Stimulated activated CD4-positive, alpha-beta T cell treated with anti-CD3 and anti-CD28 coated beads, Interleukin-12 subunit alpha, Interleukin-12 subunit beta, amount 100 ng/mL, for 48 hours (primary cell): ENCODE measurements at places on chromosomes 5 and 9.

DNA sequence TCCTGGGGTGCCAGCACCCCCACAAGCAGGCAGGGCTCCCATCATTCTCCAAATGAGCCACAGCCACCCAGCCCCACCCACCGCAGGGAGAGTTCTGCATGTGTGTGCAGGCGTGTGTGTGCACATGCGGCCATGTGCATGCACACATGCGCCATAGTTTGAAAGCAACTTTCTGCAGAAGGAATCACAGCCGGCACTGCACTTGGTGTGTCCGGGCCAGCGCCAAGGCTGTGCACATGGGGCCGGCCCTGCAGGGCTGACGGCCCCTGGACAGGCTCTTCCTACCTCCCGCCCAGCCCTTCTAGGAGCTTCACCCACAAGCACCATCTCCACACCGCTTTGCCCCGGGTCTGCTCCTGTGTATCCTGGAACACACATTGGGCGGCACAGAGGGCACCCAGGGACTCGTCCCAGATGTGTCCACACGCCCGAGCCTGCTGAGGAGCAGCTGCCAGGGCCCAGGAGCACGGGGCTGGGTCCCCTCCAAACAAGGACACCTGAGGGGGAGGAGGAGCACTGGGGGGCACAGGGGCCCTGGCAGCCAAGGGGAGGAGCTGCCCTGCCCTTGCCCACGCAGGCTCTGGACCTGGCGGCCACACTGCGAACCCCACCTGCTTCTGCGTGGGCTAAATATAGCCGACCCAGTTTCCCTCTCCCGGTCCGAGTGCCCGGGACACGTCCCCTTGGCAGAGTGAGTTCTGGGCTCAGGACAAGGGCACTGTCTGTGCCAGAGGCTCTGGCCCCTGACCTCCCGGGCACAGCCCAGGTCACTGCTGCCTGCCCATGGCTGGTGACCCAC, 19.1 kb downstream of the TPPP start:
- no peak for DNase-seq

- DNase-seq, result no peak
Observed at GRCh38 chr5:56566374-56567249, 248.7 kb upstream of the MAP3K1 start.

DNA sequence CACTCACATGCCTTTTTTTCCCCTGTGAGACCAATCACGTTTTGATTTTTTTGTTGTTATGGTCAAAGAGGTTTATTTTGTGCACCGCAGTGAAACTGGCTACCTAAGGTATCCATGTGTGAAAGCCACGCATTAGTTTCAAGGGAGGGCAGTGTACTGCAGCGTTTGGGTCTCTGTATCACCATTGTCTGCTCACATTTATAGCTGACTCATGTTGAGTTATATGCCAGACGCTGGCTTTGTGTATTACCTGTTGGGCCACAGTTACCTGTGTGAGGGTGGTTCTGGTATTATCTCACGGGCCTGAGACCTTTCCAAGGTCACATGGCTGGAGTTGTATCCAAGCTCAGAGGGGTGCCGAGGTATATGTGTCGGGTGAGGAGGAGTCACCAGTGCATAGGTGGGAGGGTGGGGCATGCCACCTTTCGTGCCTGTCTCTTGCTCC, 75.8 kb downstream of the ARHGAP26 start:
- DNase-seq, result no peak

GRCh38 chr5:158537366-158537765, 562.4 kb downstream of the EBF1 start:
- no peak for DNase-seq

DNA sequence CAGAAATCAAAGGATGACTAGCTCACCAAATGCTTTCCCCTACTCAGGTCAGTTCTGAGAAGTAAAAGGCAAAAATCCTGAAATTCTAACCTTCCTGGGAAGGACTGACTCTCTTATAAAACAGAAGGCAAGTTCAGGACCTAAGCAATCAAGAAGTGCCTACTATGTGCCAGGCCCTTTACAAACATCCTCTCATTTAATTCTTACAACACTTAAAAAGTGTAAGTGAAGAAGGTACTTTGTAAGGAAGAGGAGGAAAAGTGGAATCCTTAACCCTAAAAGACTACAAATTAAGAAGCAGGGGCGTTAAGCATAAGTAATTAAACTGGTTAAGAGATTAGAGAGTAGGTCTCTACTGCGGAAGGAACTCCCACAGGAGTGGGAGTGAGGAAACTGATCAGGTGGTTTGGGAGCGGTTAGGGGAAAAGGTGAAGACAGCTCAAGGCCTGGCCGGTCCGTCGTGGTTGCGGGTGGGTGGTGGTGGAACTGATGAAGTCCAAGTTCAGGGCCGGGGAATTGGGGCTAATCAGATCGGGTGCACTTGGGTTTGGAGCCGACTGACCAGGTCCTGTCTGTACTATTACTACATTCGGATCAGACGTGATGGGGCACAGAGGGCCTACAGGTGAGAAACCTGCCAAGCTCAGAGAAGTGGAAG, 839 bp downstream of the MED27 start:
- DNase-seq, result no peak

GRCh38 chr5:144369006-144369405, 198.3 kb downstream of the KCTD16 start:
- DNase-seq, result no peak

DNA sequence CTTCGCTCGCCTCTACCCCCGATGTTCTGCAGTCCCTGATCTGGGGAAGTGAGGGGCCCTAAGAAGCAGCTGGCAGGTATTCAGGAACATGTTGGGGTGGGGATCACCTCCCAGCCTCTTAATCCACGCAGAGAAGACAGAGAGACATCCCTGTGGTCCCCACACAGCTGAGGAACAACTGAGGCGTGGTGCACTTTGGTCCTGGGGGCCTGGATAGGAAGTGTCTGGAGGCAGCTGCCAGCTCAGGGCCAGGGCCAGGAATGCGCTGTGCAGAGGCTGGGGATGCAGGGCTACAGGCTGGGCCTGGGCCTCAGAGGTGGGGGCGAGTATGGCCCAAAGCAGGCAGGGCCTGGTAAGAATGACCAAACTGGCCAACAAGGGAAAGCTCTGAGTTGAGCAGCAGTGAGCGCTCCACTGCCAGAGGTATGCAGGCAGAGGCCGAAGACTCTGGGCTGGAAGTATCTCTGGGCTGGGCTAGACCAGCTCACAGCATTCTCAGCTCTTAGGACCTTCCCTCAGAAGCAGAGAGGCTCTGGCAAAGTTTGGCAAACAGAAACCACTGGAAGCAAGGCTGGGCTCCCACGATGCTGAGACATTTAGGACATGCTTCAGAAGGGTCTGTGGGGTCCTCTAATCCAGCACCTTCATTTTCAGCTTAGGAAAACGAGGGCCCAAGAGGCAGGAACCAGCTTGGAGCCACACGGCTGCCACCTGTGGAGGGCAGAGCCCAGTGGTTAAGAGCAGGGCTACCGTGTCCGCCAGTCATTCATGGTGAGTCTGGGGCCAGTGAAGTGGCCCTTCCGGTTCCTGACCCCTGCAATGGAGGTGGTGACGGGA, 174.4 kb downstream of the GAPVD1 start:
- no peak for DNase-seq

GRCh38 chr9:107439991-107440456, 49.5 kb downstream of the KLF4 start:
- DNase-seq, result no peak
